Fibroblast of skin of abdomen (primary cell): ENCODE measurements at places on chromosomes 5 and 9.
A peak's percentile ranks its signal among the peaks of the same experiment; 100 is the strongest.

DNA sequence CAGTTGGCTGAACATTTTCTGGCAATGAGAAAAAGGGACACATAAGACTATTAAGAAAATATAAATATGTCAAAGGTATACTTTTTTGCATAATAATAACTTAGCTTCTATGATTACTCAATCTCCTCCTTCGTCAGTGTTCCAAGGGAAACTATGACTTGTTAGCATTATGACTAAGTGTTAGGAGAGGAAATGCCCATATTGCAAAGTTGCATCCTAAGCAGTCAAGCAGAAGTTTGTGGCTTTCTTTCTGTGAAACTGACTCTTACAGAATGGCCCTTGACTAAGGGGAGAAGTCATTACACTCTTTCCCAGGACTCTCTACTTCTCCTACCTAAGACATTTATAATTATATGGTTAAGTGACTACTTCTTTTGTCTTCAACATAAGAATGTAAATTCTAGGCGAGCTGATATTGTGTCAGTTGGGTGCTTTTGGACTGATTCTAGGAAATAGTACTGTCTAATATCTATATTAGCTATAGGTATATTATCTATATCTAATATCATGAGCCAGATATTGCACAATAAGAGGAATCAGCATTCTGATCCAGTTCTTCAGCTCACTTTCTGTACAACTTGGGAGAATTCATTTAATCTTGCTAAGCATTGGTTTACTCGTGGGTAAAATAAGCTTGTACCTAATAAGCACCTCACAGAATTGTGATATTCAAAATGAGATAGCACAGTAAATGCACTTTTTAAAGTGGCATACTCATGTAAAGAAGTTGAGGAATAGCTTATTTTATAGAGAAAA, 16.4 kb upstream of the SPINK6 start:
- peak; percentile 10 for DNase-seq

GRCh38 chr5:154653418-154653763, 101.8 kb upstream of the LARP1 start:
- no peak for DNase-seq

DNA sequence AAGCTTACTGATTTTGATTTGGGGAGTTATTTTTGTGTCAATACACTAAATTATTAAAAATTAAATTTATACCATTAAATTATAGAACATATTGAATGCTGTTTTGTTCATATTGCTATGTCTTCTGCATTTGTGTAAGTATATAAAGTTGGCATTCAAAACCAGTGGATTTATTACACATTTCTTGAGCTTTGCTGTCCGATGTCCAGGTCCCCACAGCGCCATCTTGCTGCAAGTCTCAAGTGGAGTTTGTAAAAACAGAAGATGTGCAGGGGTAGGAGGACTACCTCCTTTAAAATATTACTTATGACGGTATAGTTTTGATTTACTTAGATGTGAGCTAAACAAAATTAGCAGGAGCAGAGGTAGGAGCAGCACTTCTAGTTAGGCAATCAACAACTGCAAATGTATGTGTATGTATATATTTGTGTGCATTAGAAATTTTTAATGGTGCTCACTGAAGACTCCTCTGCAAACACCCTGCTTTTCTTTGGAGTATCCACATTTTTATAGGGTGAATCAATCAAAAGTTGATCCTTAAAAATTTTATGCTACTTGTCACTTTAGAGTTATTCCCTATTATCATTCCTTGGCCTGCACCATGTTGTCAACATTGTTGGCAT, 37.4 kb downstream of the CPEB4 start:
- no peak for DNase-seq

DNA sequence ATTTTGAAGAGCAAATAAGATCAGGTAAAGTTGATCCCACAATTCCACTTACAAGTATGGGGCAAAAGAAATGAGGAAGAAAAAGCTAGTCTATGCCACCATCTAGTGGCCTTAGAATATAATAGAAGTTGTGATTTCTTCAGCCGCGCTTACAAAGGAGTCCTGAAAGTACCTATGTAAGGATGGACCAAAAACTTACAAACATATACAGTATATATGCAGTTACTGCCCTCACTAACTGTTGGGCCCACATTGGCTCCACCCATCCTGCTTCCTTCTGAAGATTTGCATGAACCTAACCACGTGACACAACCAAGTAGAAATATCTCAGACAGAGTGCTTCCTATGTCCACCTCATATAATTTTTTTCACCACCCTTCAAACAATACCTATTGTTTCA, 11.7 kb upstream of the OR13D1 start:
- DNase-seq: peak; percentile 54

DNA sequence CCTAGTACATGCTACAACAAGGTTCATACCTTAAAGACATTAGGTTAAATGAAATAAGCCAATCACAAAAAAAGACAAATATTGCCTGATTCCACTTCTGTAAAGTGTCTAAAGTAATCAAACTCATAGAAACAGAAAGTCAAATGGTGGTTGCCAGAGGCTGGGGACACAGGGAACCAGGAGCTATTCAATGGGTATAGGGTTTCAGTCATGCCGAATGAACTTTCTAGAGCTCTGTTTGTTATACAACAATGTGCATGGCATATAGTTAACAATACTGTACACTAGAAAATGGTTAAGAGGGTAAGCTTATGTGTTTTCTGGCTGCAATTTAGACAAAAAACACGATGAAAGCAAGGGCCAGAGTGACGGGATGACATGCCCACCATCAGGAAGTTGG, 70.8 kb upstream of the EGFLAM start:
- no peak for DNase-seq

- no peak for DNase-seq
Observed at GRCh38 chr9:133269537-133270362, 5.3 kb downstream of the ABO start.

- DNase-seq: peak; percentile 94
Observed at GRCh38 chr5:108801776-108802175, 54.1 kb downstream of the FER start.
